ENCODE measurements at places on chromosomes 12 and 14.

GRCh38 chr12:48999371-49000131, at the start of gene DDN:
Gene DDN (minus strand): TSS chr12:48999375. CDS start chr12:48999287, 88 bp downstream.
- no peaks in the 10 kb centered on the region for H3K36me3 ChIP-seq
- no peak within 1 kb of the TSS for H3K27ac ChIP-seq
- H3K4me3 ChIP-seq: peak within 1 kb of the TSS; percentile 45
- peaks cover 27% of the 10 kb centered on the region for H3K4me1 ChIP-seq

DNA sequence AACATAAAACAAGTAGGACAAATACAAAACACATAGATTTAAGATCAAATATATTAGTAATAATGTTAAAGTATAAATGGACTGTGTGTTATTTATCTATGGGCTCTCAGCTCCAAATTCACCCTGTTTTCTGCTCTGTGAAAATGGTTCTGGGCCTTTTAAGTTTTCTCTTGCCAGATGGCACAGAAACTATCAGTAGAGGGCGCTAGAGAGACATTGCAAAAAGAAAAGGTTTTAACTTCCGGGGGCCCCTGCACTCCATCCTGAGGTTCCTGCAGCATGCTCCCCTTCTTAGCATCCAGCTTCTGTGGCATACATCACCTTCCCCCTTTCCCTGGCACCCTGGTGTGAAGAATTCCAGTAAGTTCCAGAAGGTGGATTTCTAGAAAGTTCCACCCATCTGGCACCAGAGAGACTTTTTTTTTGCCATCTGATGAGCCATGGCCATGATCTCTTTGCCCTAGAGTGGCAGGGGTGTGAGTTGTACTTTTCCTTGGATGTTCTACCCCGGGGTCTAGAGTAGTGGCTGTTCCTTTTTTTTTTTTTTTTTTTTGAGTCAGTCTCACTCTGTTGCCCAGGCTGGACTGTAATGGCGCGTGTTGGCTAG, 29.3 kb downstream of the ZCRB1 start:
- H3K4me1 ChIP-seq: no peaks in the 10 kb centered on the region
- H3K27me3 ChIP-seq: no peaks in the 10 kb centered on the region
- H3K27ac ChIP-seq: no peak overlapping the region
- no peak for DNase-seq
- no peak overlapping the region for H3K4me3 ChIP-seq
- H3K36me3 ChIP-seq: no peaks in the 10 kb centered on the region

DNA sequence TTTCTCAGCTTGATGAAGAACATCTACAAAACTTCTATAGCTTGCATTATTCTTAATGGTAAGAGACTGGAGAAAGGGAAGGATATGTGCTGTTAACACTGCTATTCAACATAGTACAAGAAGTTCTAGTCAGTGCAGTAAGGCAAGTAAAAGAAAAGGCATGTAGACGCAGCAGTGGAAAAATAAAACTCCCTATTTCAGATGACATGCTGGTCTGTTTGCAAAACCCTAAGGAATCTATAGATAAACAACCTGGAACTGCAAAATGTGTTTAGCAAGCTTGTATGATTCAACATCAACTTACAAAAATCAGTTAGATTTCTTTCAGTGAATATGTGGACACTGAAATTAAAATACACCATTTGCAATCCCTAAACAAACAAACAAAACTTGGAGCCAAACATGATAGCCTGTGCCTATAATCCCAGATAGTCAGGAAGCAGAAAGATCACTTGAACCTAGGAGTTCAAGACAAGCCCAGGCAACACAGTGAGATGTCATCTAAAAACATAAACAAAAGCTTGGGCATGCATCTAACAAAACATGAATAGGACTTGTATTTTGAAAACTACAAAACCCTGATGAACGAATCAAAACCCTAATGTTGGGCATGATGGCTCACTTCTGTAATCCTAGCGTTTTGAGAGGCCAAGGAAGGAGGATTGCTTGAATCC, 293.6 kb upstream of the RGS6 start:
- no peaks in the 10 kb centered on the region for H3K4me1 ChIP-seq
- H3K27ac ChIP-seq: no peak overlapping the region
- no peak overlapping the region for H3K4me3 ChIP-seq
- no peaks in the 10 kb centered on the region for H3K27me3 ChIP-seq

DNA sequence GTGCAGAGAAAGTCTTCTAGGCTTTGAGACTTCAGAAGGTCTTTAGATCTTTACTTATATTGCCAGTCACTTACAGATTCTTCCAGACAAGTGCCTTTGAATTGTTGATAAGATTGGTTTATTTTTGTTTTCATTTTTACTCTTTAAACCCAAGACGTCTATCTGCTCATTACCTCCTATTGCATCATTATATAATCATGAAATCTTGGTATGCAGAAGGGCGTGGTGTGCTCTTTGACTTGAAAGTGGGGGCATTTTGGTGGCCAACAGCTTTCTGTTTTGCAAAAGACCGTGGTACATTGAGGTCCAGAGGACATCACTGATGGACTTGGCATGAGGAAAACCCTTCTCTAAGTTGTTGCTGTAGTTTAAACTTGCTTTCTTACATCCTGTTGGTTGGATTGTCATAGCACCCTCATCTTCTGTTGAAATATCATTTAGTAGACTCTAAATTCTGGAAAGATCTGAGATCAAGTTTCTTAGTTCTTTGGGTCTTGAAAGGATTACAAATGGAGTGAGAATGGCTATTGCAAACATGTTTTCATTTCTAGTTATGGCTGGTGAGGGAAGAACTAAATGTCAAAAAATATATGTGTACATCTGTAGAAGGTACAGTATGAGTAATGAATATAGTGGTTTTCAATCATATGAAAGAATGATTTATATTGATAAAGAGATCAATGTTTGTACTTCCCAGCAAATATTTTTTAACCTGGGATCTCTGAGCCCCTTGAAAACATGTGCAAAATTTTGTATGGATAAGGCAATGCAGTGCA, 441.8 kb downstream of the NRXN3 start:
- DNase-seq: no peak
- no peaks in the 10 kb centered on the region for H3K36me3 ChIP-seq
- no peak overlapping the region for H3K27ac ChIP-seq
- no peak overlapping the region for H3K4me3 ChIP-seq
- H3K4me1 ChIP-seq: no peaks in the 10 kb centered on the region

GRCh38 chr14:96105926-96106441, 66.8 kb downstream of the C14orf132 start:
- no peaks in the 10 kb centered on the region for H3K36me3 ChIP-seq
- H3K27me3 ChIP-seq: no peaks in the 10 kb centered on the region
- DNase-seq: peak; percentile 72
- H3K27ac ChIP-seq: peak overlapping the region; percentile 58
- H3K4me1 ChIP-seq: no peaks in the 10 kb centered on the region
- H3K4me3 ChIP-seq: no peak overlapping the region
